Central memory CD8-positive, alpha-beta T cell (primary cell): ENCODE measurements at places on chromosomes 16 and 17.

- H3K4me1 ChIP-seq = peaks cover 8% of the 10 kb centered on the region
- H3K36me3 ChIP-seq = no peaks in the 10 kb centered on the region
- H3K27ac ChIP-seq = no peak overlapping the region
- peaks cover 16% of the 10 kb centered on the region for H3K27me3 ChIP-seq
- no peak for DNase-seq
Observed at GRCh38 chr16:71622088-71622487, 3.9 kb upstream of the MARVELD3 start.

DNA sequence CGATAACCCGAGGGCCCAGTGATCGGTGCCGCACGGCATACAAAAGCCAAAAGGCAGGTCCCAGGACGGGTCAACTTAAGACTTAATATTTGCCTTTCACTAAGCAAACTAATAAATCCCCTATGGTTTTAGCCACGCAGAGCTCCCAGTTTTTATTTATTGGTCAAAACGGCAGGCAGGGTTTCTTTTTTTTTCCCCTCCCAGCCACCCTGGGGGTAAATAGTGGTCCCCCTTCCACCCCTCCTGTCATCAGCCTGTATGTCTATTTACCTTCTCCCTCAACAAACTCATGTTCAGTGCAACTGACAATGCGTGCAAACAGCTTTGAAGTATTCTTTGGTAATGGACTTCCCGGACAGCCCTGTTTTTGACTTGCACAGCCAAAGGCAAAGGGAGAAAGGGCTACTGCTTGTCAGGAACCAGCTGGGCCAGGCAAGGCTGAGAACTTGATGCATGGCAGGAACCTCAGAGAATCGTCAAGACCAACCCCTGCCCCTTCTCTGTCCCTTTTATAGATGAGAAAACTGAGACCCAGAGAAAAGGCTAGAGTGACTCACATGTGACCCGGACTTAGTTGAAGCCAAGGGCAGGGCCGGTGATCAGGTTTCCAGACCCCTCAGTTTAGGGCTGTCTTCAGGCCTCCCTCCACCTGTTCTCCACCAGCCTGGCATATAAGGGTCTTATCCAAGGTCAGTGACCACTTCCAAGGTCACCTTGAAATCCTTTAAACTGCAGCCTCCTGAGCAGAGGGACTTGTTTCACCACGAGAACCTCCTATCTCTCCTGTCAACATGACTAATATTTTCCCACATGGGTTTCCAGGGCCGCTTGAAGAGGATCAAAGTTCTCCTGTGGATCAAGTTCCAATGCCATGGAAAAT, 279.0 kb downstream of the SOX9 start:
- no peak overlapping the region for H3K27ac ChIP-seq
- no peaks in the 10 kb centered on the region for H3K27me3 ChIP-seq
- no peaks in the 10 kb centered on the region for H3K4me1 ChIP-seq
- H3K36me3 ChIP-seq = no peaks in the 10 kb centered on the region

GRCh38 chr16:49455181-49455990, 81.8 kb downstream of the C16orf78 start:
- H3K4me3 ChIP-seq = no peak overlapping the region
- H3K36me3 ChIP-seq = no peaks in the 10 kb centered on the region
- H3K27me3 ChIP-seq = peaks cover 41% of the 10 kb centered on the region
- no peaks in the 10 kb centered on the region for H3K4me1 ChIP-seq
- no peak for DNase-seq

DNA sequence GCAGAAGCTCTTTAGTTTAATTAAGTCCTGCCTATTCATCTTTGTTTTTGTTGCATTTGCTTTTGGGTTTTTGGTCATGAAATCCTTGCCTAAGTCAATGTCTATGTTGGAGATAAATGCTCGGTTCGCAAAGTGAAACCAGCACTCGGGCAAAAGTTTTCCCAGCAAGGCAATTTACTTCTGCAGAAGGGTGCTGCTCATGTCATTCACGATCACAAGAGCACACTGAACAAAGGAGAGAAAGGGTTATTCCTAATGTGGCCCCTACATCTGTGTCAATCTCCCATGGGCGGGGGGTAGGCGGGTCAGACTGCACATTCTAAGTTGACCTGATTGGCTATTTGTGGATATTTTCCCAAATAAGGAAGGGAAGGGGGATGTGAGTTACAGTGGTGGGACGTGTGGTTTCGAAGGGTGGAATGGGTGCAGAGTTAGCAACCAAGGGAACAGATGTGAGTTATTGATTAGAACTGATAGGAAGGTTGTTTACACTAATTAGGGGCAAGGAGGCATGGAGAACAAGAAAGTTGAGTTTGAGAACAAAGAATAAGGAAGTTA, 23.0 kb downstream of the ATF7IP2 start:
- H3K27ac ChIP-seq = no peak overlapping the region
- H3K36me3 ChIP-seq = peaks cover 5% of the 10 kb centered on the region
- no peaks in the 10 kb centered on the region for H3K27me3 ChIP-seq

DNA sequence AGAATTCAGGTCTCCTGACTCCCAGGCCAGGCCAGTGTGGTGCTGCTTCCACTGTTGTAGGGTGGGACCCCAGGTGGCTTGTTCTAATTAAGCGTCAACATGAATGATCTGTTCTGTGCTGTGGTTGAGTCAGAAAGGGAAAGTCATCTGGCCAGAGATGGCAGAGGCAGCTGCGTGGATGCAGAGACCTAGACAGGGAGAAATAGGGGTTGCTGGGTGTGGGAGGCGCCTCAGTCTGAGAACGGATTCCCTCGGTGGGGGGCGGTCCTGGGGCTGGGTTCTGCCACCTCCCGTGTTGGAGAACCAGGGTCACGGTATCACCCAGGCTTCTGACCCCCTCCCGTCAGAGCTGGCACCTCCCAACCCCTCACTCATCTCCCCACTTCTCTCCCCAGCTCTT, 5.6 kb downstream of the FBRS start:
- peaks cover 44% of the 10 kb centered on the region for H3K4me1 ChIP-seq
- no peak for DNase-seq
- H3K27ac ChIP-seq = peak overlapping the region; percentile 91

- H3K27me3 ChIP-seq = no peaks in the 10 kb centered on the region
- H3K4me3 ChIP-seq = peak overlapping the region; percentile 23
- DNase-seq = no peak
- peaks cover 20% of the 10 kb centered on the region for H3K36me3 ChIP-seq
- peak overlapping the region; percentile 98 for H3K27ac ChIP-seq
Observed at GRCh38 chr17:77885678-77886386, 72.7 kb upstream of the TNRC6C start.

- peaks cover 24% of the 10 kb centered on the region for H3K36me3 ChIP-seq
- peaks cover 66% of the 10 kb centered on the region for H3K4me1 ChIP-seq
Observed at GRCh38 chr16:4501071-4501478, 24.9 kb downstream of the HMOX2 start.

GRCh38 chr16:50244504-50245416, 21.6 kb upstream of the ADCY7 start:
- peaks cover 13% of the 10 kb centered on the region for H3K4me1 ChIP-seq
- H3K27me3 ChIP-seq = no peaks in the 10 kb centered on the region
- H3K36me3 ChIP-seq = peaks cover 3% of the 10 kb centered on the region
- H3K4me3 ChIP-seq = peak overlapping the region; percentile 75

- no peak overlapping the region for H3K27ac ChIP-seq
- peaks cover 1% of the 10 kb centered on the region for H3K36me3 ChIP-seq
- no peak overlapping the region for H3K4me3 ChIP-seq
- H3K4me1 ChIP-seq = no peaks in the 10 kb centered on the region
- no peak for DNase-seq
Observed at GRCh38 chr17:31908386-31908785, 6.9 kb upstream of the UTP6 start.

- H3K27ac ChIP-seq = no peak within 1 kb of the TSS
- no peak for DNase-seq
- H3K27me3 ChIP-seq = peaks cover 89% of the 10 kb centered on the region
- H3K4me3 ChIP-seq = peak within 1 kb of the TSS; percentile 32
Observed at GRCh38 chr17:68600931-68601564, at the start of gene FAM20A. Gene FAM20A, minus strand, starts transcription at chr17:68601367. Its CDS starts 701 bp downstream, at chr17:68600666.

DNA sequence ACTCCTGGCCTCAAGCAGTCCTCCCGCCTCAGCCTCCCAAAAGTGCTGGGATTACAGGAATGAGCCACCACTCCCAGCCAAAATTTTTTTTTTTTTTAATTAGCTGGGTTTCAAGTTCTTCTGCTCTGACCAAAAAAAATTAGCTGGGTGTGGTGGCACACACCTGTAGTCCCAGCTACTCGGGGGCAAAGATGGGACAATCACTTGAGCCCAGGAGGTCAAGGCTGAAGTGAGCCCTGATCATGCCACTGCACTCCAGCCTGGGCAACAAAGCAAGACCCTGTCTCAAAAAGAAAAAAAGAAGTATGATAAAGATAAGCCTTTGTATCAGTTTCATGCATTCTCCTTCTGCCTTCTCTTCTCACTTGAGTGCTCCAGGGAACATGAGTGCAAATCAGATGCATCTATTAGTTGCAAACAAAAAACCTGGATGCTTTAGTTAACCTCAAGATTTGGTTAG, 1.9 kb downstream of the NQO1 start:
- DNase-seq = no peak
- H3K36me3 ChIP-seq = peaks cover 8% of the 10 kb centered on the region
- H3K4me1 ChIP-seq = peaks cover 20% of the 10 kb centered on the region
- H3K27ac ChIP-seq = no peak overlapping the region
- no peaks in the 10 kb centered on the region for H3K27me3 ChIP-seq
- no peak overlapping the region for H3K4me3 ChIP-seq

GRCh38 chr16:78098087-78098486, 1.4 kb upstream of the WWOX start:
- H3K4me3 ChIP-seq = no peak overlapping the region
- H3K27ac ChIP-seq = no peak overlapping the region
- no peak for DNase-seq
- peaks cover 19% of the 10 kb centered on the region for H3K27me3 ChIP-seq
- peaks cover 28% of the 10 kb centered on the region for H3K4me1 ChIP-seq

- H3K27me3 ChIP-seq = no peaks in the 10 kb centered on the region
- DNase-seq = no peak
- peaks cover 73% of the 10 kb centered on the region for H3K36me3 ChIP-seq
- H3K4me3 ChIP-seq = peak overlapping the region; percentile 98
- peak overlapping the region; percentile 99 for H3K27ac ChIP-seq
Observed at GRCh38 chr16:31181102-31181830, 1.3 kb downstream of the FUS start.

DNA sequence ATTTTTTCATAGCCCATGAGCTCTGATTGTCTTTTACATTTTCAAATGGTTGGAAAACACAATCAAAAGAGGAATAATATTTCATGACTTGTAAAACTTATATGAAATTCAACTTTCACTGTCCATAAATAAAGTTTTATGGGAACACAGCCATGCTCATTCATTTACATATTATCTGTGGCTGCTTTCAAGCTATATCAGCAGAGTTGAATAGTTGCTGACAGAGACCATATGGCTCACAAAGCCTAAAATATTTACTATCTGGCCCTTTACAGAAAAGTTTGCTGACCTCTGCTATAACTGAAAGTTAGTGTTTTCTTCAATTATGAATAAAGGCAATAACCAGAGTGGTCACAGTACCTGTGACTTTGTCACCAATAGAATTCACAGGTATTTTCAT, 128.2 kb upstream of the GNAO1 start:
- H3K4me1 ChIP-seq = no peaks in the 10 kb centered on the region
- H3K4me3 ChIP-seq = no peak overlapping the region
- no peak for DNase-seq
- H3K27me3 ChIP-seq = no peaks in the 10 kb centered on the region

DNA sequence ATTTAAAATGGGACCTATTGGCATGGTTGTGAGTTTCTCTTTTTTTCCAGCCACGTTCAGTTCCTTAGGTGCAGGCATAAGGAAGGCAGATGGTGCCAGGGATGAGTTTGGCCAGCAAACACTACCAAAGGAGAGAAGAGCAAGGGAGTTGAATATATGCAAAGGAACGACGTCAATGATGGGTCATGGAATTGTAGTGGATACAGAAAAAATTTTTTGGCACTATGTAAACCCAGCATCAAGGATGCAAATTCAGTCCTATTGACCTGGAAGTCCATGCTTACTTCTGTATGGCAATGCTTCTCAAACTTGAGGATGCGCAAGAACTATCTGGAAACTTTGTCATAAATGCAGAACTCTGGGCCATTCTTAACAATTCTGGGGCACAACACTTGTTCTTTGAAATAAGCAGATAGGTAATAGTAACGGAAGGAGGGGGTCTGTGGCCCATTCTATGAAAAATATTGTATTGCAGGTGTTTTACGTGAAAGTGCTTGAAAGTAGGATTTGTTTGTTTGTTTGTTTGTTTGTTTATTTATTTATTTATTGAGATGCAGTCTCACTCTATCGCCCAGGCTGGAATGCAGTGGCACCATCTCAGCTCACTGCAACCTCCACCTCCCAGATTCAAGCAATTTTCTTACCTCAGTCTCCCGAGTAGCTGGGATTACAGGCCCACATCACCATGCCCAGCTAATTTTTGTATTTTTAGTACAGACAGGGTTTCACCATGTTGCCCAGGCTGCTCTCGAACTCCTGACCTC, 18.0 kb downstream of the APOH start:
- H3K27me3 ChIP-seq = peaks cover 62% of the 10 kb centered on the region
- H3K4me1 ChIP-seq = no peaks in the 10 kb centered on the region
- H3K27ac ChIP-seq = no peak overlapping the region
- DNase-seq = no peak

- H3K27ac ChIP-seq = no peak overlapping the region
- no peak overlapping the region for H3K4me3 ChIP-seq
- H3K4me1 ChIP-seq = no peaks in the 10 kb centered on the region
- no peak for DNase-seq
- no peaks in the 10 kb centered on the region for H3K36me3 ChIP-seq
Observed at GRCh38 chr16:83998091-83998490, 30.0 kb downstream of the NECAB2 start.

DNA sequence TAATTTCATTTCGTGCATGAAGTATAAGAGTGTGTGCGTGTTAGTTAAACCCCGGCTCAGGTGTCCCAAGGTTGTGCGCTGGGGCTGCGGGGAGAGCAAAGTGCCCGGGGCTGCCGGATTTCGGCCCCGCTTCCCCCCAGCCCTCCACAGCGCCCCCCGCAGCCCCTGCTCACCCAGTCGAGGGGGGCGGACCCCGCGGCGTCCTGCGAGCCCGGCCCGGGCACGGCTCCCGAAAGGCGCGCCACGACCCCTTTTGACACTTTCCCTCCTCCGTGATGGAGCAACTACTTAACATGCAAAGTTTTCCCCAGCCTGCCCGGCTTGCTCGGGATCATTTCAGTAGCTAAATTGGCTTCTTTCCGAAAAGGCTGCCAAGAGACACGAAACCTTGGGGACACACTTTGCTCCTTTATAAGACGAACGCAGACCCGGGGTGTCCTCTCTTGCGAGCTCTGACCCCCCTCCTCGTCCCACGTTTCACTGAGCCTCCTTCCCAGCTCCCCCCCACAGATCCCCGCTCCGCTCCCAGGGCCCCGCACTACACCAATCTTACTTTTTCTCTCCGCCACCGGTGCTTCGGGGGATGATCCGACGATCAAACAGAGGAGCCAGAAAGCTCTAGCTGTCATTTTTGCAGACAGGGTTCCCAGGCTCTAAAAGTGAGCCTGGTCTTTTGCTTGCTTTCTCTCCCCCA, 552 bp downstream of the C17orf58 start:
- peaks cover 17% of the 10 kb centered on the region for H3K36me3 ChIP-seq
- peak overlapping the region; percentile 2 for H3K27ac ChIP-seq
- peak overlapping the region; percentile 84 for H3K4me3 ChIP-seq
- DNase-seq = no peak

GRCh38 chr16:67184453-67184994, 761 bp upstream of the MATCAP1 start:
- H3K4me1 ChIP-seq = peaks cover 12% of the 10 kb centered on the region
- H3K27ac ChIP-seq = peak overlapping the region; percentile 70
- DNase-seq = no peak

- no peak for DNase-seq
- H3K4me3 ChIP-seq = peak overlapping the region; percentile 46
- H3K4me1 ChIP-seq = peaks cover 39% of the 10 kb centered on the region
Observed at GRCh38 chr17:80938556-80938955, 53.1 kb upstream of the CHMP6 start.

GRCh38 chr17:62627904-62628633, 599 bp downstream of the MRC2 start:
- H3K4me3 ChIP-seq = peak overlapping the region; percentile 75
- H3K36me3 ChIP-seq = peaks cover 6% of the 10 kb centered on the region
- DNase-seq = no peak
- peaks cover 61% of the 10 kb centered on the region for H3K27me3 ChIP-seq
- H3K27ac ChIP-seq = no peak overlapping the region
- peaks cover 10% of the 10 kb centered on the region for H3K4me1 ChIP-seq
